Frontal cortex (tissue), 4 donors: ENCODE measurements at places on chromosomes 3 and 15. TPM values are rescaled to one million over a fixed set of nuclear protein-coding genes. Genes with fewer than 3 reads are reported as not detected.

CPNE9 gene
- total RNA-seq = 0.41 TPM

IGSF10 gene
- 0.82 TPM for total RNA-seq

MKRN3 gene
- total RNA-seq = 18.3 TPM

SPESP1 gene
- total RNA-seq = 4.5 TPM

RASGRF1 gene
- total RNA-seq = 4.5 TPM

RTP3 gene
- total RNA-seq = not detected

ACAD9 gene
- 27.7 TPM for total RNA-seq
